Fibroblast of the aortic adventitia (primary cell): ENCODE measurements at places on chromosomes 1 and 21.

DNA sequence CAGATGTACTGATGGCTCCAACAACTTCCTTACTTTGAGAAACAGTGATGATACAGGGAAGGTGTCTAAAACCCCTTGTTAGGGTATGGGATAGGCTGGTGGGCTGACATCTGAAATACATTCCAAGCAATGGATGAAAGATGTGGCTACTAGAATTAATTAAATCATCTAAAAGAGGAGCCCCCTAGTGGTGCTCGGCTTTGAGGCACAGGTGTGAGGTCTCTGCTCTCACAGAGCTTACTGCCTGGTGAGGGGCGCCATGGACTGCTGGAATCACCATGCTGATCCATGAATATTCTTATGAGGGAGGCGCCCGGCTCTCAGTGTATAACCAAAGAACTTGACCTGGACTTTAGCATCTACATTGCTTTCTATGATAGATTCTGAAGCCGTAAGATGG, 48.5 kb downstream of the GNG4 start:
- DNase-seq: peak; percentile 13

DNA sequence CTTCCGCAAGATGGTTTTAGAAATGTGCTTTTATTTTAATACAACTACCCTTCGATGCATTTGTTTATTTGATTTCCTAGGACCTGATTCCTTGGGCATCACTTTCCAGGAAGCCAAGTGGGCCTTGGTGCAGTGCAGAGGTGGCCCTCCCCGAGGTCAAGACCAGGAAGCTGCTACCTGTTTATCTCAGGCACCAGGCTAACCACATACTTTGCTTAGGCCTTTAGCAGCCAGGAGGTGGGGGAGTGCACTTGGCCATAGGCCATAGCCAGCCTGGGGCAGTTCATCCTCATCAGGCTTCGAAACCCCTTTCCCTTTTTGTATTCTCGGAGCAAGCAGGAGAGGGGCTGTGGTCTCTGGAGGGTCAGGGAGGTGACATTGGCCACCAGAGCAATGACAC, 45.4 kb downstream of the SMYD2 start:
- no peak for DNase-seq

DNA sequence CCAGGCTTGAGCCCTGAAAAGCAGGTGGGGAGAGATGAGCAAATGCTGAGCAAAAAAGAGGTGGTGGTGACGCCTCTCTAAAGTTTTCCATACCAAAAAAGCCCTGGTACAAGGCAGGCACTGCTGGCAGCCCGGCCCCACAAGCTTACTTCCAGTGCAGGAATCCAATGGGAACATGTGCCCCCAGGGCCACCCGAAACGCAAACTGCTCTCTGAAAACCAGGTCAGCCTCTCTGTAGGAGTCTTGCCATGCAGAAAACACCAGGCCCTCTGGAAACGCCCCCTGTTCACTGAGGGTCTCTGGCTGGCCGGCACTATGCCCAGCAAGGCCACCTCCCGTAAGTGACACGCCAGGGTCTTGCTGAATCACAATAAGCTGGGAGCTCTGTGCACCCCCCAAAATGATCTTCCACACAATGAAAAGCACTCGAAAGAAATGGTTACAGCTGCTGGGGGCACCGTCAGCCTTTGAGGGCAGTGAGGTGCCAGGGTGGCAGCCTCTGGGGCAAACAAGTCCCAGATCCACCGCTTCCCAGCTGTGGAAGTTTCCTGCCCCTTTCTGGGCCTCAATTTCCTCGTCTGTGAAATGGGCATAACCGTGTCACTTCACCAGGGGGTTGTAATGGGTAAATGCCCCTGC, 170.5 kb downstream of the TOMM20 start:
- no peak for DNase-seq

GRCh38 chr1:227898502-227899140, 49.1 kb downstream of the WNT9A start:
- no peak for DNase-seq

DNA sequence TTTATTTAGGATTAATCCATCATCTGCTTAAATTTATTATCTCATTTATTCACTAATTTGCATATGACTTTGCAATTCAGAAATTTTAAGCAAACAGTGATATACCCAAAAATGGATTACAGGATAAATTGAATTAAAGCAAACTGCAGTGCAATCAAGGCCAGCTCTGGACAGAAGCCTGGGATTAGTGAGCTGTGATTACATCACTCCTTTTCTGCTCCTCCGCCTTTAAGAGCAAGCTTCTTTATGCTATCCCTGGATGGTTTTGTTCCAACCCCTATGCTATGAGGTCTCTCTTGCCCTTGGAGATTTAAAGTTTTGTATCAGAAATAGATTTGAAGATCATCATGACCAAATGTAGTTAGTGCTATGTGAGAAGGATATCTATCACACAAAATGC, 32.6 kb downstream of the GPR52 start:
- DNase-seq: peak; percentile 8

DNA sequence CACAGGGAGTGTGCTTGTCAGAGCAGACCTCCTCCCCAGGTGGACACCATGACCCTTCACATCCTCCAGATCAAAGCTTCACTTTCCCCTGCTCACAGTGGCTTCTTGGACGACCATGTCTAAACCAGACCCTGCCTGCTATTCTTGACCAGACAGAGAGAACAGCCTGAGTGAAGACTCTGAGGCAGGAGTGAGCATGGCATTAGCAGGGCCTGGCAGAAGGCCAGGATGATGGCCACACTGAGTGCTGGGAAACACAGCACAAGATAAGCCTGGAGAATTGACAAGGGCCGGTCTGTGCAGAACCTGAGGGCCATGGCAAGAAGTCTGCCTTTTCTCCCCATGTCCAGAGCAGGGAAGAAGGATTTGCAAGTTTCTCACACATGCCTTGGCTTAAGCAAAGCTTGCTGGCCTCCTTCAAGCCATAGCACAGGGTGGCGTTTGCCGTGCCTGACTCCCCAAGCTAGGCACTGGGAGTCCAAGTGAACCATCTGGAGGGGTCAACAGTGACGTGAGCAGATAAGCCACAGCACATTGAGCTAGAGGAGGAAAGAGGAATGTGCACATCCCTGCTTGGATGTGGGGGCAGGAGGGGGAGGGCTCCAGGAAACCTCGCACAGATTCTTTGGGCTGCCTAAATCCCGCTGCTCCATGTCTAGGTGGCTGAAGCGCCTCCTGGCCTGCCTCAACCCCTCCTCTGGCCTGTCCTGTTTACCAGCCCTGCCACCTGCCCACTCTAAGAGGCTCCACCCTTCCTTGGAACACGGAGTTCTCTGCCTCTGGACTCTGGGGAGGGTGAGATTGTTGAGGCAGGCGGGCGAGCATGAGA, 87.1 kb downstream of the CD58 start:
- peak; percentile 26 for DNase-seq
